ENCODE measurements at places on chromosomes 6 and 20.

DNA sequence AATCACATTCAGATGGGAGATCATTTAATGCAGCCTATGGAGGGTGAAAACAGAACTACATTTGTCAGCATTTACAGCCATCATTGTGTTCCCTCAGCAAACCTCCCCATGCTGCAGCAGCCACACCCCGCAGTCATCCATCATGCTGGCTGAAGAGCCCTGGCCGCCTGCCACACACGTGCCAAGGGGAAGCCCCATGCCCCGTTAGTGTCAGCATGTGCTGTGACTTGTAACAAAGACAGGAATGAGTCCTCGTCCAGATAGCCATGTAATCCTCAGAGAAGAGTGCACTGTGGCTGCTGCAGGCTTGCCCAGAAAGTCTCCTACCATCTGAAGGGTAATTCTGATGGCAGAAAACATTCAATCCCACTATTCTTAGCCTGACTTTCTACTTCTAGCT lies 1097.8 kb downstream of the KIF16B start:
- peak; percentile 58 for DNase-seq

DNA sequence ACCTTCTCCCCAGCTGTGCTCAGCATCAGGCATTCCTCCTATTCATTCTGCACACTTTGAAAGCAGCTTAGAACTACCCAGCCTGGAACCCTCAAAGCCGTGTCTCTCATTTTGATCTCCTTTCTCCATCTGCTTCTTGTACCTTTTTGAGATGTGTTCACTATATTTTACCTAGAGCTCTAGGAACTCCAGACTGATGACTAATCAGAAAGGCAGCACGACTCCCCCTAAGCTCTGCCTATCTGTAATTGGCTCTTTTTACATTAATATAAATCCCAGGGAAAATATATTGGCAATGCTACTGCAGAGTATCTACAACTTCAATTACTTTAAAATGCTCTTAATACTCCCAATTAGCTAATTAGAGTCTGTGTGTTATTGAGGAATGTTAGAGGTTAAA lies 671.5 kb downstream of the CBLN4 start:
- no peak for DNase-seq

DNA sequence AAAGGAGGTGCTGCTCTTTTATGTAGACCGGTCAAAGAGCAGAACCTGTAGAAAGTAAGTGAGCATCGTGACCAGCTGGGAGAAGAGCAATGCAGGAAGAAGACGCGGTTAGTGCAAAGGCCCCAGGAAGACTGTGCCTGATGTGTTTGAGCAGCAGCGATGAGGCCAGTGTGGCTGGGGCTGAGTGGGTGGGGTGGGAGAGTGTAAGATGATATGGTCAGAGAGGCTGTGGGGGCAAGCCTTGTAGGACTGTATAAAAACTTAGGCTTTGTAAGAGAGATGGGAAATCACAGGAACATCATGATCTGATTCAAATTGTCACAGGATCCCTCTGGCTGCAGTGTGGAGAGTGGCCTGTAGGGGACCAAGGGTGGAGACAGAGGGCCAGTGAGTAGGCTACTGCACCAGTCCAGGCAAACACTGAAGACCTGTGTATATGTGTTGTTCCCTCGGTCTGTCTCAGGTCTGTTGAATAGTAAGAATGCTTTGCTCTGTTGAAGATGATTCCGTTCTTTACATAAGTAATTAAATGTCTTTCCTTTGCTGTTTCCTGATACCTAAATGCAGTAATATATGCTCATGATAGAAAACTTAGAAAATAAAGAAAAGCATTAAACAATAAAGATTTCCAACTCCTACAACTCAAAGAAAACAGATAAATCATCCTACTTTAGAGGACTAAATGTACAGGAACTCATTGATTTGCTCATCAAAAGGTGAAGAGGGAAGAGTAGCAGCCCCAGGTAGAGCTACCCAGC lies 23.6 kb upstream of the WFDC2 start:
- no peak for DNase-seq

DNA sequence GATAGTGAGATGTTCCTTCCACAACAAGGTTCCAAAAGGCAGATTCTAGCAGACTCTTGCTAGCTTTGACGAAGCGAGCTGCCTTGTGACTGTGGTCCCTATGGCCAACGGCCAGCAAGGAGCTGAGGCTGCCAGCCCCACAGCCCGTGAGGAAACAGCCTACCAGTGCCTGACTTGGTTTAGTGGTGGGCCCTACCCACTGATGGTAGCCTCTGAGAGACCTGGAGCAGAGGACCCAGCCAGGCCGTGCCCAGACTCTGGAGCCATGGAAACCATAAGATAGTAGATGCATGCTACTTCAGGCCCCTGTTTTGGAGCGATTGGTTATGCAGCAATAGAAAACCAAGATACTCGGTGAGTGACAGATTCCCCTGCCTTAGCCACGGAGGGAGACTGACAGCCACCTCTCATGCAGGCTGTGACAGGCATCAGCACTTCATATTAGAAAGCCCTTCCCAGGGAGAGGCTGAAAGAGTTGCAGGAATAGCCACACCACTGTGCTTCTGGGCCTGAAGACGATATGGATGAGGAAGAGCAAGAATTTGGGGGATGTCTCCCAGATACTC lies 19.2 kb downstream of the PSMG4 start:
- DNase-seq, result no peak

GRCh38 chr6:68235326-68235784 lies 399.7 kb upstream of the ADGRB3 start:
- no peak for DNase-seq

GRCh38 chr20:22465622-22466446 lies 118.5 kb downstream of the FOXA2 start:
- DNase-seq, result no peak

DNA sequence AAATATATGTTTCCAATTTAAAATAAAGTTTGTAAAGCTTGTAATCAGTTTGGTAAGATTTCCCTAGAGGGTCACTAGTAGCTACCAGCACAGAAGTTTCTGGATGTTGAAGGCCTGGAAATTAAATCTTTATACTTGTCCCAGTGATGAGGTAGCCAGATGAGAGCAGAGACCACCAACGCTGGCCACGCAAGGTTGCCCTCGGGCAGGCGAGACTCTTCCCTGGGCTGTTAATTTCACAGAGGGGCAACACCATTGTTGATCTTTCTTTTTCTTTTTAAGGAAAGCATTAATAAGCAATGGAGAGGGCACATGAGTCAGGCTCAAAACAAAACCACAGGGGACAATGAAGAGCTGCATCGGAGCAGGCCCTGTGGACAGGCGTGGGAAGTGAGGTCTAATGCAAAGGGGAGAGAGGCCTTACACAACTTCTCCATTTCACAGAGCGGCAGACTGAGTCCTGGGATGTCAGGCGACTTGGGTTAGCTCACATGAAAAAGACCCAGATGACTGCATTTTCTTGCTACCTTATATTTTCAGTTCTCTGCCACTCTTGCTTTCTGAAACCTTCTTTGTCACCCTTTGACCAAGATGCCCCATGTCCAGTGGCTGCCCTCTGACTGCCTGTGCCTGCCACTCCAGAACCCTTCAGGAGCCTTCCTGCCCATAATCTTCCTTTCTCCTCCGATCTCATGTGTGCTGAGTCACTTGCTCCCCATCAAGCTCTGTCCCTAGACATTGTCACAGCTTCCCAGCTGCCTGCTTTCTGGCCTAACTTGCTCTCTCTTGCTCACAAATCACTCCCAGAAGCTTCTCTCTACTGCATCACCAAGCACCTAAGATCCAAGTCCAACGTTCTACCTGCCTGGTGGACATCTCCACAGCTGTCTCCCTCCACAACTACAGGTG lies 107.7 kb upstream of the CDYL start:
- DNase-seq, result no peak

- no peak for DNase-seq
Observed at GRCh38 chr20:30892541-30893345, 364.7 kb upstream of the DEFB115 start.

- no peak for DNase-seq
Observed at GRCh38 chr6:1094306-1094705, 217.6 kb upstream of the FOXQ1 start.

DNA sequence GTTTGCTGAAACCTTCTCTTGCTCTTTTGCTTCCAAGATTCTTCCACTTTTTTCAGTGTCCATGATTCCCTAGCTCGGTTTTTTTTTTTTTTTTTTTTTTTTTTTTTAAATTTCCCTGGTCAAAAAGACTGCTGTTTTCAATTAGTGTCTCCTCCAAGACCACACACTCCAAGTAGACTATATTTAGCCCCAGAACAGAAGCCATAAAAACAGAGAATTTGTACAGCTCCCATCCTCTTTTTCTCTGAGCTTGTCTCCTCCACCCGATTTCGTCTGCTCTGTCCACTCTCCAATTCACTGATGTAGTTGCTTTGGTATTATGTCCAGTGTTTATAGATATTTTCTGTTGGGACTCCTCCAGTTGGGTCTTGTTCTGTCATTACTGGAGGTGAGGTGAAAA lies 37.6 kb downstream of the RSPH3 start:
- DNase-seq, result no peak
